ENCODE measurements at places on chromosomes 3 and 15. TPM values are rescaled to one million over a fixed set of nuclear protein-coding genes. Genes with fewer than 3 reads are reported as not detected.

SPPL2A gene
- total RNA-seq = 108 TPM

GRCh38 chr3:83092521-83093221 lies 1331.2 kb upstream of the GBE1 start:
- H3K27ac ChIP-seq = no peak overlapping the region
- H3K4me3 ChIP-seq = no peak overlapping the region
- no peak for DNase-seq
- H3K27me3 ChIP-seq = no peaks in the 10 kb centered on the region

DNA sequence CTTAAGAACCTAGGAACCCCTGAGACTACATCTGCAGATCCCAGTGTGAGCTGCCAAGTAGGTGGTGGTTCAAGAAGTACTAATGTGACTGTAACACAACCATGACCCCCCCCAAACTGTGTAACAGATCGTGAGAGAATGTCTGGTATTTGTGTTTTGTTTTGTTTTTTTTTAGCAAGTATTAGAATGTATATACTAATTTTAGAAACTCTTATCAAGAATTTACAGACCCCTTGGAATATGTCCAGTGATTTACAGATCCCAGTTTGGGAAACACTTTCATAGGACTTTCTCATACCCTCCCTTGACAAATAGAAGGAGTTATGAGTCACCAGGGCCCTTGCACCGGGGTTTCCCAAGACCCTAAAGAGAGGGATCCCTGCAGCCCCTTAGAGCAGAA lies 79.8 kb downstream of the SEMA5B start:
- peaks cover 20% of the 10 kb centered on the region for H3K27me3 ChIP-seq
- DNase-seq = no peak
- H3K4me1 ChIP-seq = no peaks in the 10 kb centered on the region
- H3K36me3 ChIP-seq = no peaks in the 10 kb centered on the region

GRCh38 chr3:74537164-74537563 lies 77.3 kb downstream of the CNTN3 start:
- DNase-seq = no peak
- H3K4me1 ChIP-seq = no peaks in the 10 kb centered on the region
- no peak overlapping the region for H3K27ac ChIP-seq
- H3K27me3 ChIP-seq = no peaks in the 10 kb centered on the region
- H3K4me3 ChIP-seq = no peak overlapping the region
- no peaks in the 10 kb centered on the region for H3K36me3 ChIP-seq

DNA sequence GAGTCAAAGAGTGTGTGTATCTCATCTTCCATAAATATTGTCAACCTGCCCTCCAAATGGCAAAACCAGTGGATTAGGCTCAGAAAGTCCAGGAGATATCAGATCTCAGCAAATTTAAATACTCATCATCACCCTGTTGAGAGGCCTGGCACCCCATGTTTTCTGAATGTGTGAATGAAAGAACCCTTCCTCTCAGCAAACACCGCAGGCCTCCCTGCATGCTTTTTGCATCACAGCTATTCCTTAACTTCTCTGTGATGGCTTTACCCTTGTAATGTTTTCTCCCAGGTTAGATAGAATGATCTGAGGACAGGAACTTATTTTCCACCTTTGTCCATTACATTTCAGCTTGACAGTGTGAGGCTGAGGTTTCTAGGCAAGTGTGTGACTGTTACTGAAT lies 43.6 kb upstream of the NMNAT3 start:
- peaks cover 7% of the 10 kb centered on the region for H3K27me3 ChIP-seq
- H3K4me3 ChIP-seq = no peak overlapping the region
- no peaks in the 10 kb centered on the region for H3K36me3 ChIP-seq

Measured in activated CD8-positive, alpha-beta memory T cell treated with anti-CD3 and anti-CD28 coated beads, Interleukin-2, amount 10 ng/mL, durations not matched to agents 7 days and 5 days (primary cell).